T-helper 9 cell (primary cell): ENCODE measurements at places on chromosomes 11 and 22.

DNA sequence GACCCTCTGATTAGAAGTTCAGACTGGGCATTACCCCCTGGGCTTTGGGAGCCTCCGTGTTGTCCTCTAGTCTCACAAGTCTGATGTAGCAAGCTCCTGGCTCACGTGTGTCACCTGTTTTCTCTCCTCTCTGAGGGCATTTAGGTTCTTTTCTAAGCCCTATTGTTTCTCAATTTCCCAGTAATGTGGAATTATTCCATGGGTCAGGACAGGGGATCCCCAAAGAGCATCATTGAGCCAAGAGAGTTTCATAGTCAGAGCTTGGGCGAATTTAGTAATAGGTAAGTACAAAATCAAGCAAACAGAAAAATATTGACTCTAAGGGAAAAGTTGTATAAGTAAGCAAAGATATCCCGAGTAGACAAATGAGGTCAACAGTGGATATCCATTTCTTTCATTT is 57.3 kb downstream of the PPP6R2 start:
- no peak for DNase-seq

DNA sequence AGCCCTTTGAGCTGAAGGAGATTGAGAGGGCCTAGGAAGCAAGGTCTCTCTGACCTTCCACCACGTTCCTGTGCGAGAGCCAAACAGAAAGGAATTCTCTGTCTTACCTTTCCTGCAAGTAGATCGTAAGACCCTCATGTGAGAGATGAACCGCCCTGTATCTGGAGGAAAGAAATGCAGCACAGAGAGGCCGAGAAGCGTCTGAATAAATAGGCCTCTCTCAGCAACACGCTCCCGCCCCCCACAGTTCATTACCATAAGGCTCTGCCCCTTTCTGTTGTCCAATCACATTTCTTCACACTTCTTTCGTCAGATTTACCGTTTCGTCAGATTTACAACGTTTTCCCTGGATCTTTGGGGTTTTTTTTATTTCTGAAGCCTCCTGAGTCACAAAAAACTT is 90.3 kb downstream of the BLID start:
- DNase-seq, result no peak

DNA sequence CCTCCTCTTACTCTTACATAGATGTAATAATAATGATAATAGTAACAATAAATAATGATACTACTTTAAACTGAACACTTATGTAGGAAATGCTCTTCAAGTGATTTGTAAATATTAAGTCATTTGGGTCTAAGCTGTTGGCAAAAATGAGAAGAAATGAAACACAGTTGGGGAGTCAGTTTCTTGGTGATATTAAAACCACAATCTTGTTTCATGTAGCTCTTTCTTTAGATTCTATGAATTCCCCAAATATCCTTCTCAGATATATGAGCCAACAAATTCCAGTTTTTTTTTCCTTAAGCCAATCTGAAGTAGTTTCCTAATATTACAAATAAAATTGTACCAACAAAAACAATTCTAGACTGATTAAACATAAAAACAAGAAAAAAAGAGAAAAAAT is 1115.6 kb upstream of the CNTN5 start:
- DNase-seq, result no peak

DNA sequence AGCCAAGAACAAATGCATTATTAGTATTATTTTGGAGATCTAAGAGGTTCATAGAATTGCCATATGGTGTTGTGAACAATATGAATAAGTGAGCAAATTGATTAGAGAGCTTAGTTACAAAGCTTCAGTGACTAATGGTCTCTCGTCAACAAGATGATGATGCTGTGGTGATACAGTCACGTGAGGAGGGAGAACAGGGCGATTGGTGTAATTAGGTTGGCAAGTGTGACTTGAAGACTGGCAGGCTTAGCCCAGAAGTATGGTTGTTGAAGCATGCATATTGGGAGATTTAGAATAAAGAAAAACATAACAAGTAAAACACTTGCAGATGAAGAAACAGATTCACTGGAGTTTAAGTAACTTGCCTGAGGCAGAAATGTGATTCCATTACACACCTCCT is 100.6 kb upstream of the SORL1-AS1 start:
- no peak for DNase-seq

GRCh38 chr22:17167486-17167885 is 8.4 kb upstream of the HDHD5 start:
- no peak for DNase-seq
